ENCODE measurements at places on chromosomes 16 and 17. TPM values are rescaled to one million over a fixed set of nuclear protein-coding genes. Genes with fewer than 3 reads are reported as not detected.

DNA sequence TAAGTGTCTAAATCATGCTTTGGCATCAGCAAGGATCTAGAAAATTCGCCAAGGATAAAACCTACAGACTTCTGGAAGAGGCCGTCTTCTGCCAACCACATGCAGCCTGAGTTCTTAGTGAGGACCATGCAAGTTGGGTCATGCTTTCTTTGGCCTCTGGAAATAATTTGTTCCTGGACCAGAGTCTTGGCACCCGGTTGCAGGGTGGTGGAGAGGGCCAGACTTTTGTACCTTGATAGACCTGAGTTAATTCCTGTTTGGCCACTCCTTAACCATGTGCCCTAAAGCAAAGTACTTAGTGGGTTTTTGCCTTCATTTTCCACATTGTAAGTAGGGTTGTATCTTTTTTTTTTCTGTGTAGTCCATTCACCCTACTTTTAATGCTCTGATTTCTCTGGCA, 283.4 kb upstream of the IRX5 start:
- no peak overlapping the region for H3K27ac ChIP-seq
- H3K4me3 ChIP-seq: no peak overlapping the region
- no peak for DNase-seq
- H3K27me3 ChIP-seq: no peaks in the 10 kb centered on the region
- no peaks in the 10 kb centered on the region for H3K36me3 ChIP-seq
- peaks cover 18% of the 10 kb centered on the region for H3K4me1 ChIP-seq

- no peak overlapping the region for H3K4me3 ChIP-seq
- no peak overlapping the region for H3K27ac ChIP-seq
- no peaks in the 10 kb centered on the region for H3K27me3 ChIP-seq
- no peaks in the 10 kb centered on the region for H3K4me1 ChIP-seq
- no peaks in the 10 kb centered on the region for H3K36me3 ChIP-seq
- DNase-seq: no peak
Measured at GRCh38 chr17:46910179-46910927, 12.6 kb upstream of the GOSR2 start.

DNA sequence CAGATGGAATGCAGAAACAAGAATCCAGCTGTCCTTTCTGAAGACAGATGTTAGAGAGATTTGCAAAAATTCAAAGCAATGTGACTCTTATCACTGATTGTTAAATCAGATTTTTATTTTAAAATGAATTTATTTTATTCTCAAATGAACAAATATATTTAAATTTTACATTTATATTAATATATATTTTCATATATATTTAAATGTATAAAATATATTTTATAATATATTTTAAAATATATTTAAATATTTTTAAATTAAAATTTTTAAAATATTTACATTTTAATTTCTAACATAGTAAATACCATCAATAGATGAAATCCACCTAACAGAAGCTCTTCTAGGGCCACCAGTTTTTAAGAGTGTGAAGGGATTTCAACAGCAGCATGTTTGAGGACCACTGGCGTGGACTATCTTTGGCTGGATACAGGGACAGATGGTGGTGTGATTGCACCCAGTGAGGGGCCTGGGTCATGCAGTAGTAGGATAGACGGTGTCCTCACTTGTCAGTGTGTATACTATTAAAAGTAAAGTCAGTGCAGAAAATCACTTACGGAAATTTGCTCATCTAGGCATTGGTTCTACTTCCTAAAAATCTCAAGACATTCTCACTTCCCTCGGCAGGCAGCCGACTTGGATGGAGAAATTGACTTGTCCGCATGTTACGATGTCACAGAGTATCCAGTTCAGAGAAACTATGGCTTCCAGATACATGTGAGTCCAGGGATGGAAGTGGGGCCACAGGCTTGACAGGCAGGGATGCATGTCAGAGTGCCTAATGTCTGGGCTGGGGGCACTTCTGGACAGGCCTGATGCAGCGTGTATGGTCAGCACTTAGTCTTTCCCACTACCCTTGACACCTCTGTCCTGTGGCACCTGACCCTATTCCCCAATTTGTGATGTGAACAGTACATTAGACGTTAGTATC, 56.3 kb downstream of the PLD6 start:
- H3K27me3 ChIP-seq: no peaks in the 10 kb centered on the region
- H3K4me3 ChIP-seq: no peak overlapping the region
- H3K27ac ChIP-seq: peak overlapping the region; percentile 14
- peaks cover 91% of the 10 kb centered on the region for H3K36me3 ChIP-seq
- H3K4me1 ChIP-seq: peaks cover 20% of the 10 kb centered on the region
- DNase-seq: no peak

DNA sequence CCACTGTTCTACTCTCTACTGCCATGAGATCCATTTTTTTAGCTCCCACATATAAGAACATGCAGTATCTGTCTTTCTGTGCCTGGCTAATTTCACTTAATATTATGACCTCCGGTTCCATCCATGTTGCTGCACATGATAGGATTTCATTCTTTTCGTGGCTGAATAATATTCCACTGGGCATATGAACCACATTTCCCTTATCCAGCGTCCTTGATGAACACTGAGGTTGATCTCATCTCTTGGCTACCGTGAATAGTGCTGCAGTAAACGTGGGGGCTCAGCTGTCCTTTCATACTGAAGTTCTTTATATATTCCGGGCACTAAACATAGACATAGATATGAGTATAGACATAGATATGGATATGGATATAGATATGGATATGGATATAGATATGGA, 109.3 kb upstream of the TNRC6C start:
- no peaks in the 10 kb centered on the region for H3K36me3 ChIP-seq
- no peaks in the 10 kb centered on the region for H3K4me1 ChIP-seq
- H3K4me3 ChIP-seq: no peak overlapping the region
- DNase-seq: no peak
- H3K27ac ChIP-seq: no peak overlapping the region

DNA sequence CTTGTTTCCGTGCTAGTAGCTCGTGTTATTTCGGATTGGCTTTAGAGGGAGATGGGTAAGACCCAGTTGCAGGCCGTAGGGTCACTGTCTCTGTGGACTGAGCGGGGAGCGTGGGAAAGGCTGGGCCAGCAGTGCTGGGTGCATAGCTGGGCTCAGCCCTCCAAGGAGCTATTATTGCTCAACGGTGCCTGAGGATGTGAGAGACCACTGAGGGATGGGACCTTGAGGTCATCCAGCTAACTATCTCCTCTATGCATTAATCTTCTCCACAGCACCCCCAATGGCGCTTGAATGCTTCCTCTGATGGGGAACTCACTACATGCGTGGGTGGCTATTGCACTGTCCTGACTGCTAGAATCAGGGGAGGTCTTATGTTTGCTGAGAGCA, 126.1 kb upstream of the FOXF1 start:
- H3K4me1 ChIP-seq: no peaks in the 10 kb centered on the region
- H3K4me3 ChIP-seq: no peak overlapping the region
- H3K27ac ChIP-seq: peak overlapping the region; percentile 46
- H3K36me3 ChIP-seq: no peaks in the 10 kb centered on the region
- DNase-seq: no peak

DNA sequence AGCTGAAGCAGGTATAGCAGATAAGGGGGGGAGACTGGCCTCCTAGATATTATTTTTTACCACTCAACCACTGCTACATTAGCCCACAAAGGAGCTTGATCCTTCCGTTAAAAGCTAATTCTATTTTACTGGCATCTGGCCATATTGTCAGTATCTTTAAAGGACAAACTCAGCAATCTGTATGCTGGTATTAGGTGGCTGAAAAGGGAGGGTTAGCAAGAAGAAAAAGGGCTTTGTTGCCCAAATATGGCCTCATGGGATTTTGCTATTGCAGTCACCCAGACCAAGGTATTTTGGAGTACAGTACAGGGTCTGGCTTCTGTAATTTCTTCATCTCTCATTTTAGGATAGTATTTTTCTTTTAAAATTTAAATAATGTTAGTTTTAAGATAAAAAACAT, 14.4 kb downstream of the RFWD3 start:
- DNase-seq: no peak
- H3K4me3 ChIP-seq: no peak overlapping the region
- H3K27me3 ChIP-seq: no peaks in the 10 kb centered on the region
- H3K36me3 ChIP-seq: peaks cover 66% of the 10 kb centered on the region

- no peaks in the 10 kb centered on the region for H3K4me1 ChIP-seq
- H3K36me3 ChIP-seq: no peaks in the 10 kb centered on the region
- no peaks in the 10 kb centered on the region for H3K27me3 ChIP-seq
Measured at GRCh38 chr16:6558661-6559060, 774.0 kb upstream of the RBFOX1 start.

DNA sequence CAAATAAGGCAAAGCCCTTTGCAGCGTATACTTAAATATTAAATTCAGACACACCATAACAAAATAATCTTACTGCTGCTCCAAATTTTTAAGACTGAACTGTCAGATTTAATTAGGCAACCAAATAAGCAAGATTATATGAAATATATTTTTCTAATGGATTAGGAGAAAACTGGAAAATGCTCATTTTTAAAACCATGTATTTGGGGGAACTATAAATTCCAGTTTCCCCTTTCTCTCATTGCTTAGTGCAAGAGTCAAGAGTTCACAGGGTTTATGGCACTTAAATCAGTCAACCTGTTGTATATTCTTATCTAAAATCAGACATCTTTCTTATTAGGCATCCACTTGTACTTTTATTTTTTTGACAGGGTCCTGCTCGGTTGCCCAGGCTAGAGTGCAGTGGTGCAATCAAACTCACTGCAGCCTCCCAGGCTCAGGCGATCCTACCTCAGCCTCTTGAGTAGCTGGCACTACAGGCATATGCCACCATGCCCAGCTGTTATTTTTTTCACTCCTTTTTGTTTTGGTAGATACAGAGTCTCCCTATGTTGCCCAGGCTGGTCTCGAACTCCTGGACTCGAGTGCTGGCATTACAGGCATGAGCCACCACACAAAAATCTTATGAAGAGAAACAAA, 2.1 kb upstream of the KANSL1 start:
- H3K4me1 ChIP-seq: peaks cover 24% of the 10 kb centered on the region
- no peak for DNase-seq
- H3K4me3 ChIP-seq: no peak overlapping the region
- no peaks in the 10 kb centered on the region for H3K36me3 ChIP-seq

GRCh38 chr17:76467809-76468633, 618 bp downstream of the AANAT start:
- H3K27ac ChIP-seq: no peak overlapping the region
- peaks cover 5% of the 10 kb centered on the region for H3K4me1 ChIP-seq
- DNase-seq: peak; percentile 41
- H3K27me3 ChIP-seq: no peaks in the 10 kb centered on the region
- peaks cover 28% of the 10 kb centered on the region for H3K36me3 ChIP-seq

DNA sequence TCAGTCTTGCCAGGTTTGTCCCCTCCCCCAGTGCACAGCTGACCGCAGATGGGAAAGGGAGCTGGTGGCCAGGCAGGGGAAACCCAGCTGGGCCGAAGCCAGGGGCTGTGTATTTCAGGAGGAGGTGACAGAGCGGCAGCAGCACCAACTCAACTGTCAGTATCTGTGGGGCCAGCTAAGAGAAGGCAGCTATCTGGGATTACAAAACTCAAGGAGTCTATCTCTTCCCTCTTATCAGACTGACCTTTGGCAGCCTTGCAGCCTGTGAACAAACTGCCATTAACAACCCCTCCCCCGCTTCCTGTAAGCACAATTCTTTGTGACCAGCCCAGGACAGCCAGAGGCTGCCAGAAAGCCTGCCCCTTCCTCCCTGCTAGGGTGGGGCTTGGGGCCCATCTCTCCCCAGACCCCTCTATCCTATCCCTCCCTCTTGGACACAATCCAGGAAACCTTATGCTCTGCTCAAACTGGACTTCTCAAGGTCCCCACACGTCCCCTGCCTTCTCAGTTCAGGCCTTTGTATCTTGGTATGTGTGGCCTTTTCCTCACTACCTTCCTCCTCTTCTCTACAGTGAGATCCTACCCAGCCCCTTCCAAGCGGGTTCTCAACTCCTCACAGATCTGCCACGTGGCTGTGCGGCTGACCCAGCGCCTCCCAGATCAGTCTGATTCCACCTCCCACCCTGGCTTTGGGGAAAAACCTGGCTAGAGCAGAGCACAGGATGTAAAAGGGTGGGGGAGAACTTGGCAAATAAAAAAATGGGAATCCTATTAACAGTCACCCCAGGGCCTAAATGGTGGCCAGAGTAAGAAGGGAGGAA, 10.5 kb downstream of the ST3GAL2 start:
- no peaks in the 10 kb centered on the region for H3K27me3 ChIP-seq
- peak overlapping the region; percentile 77 for H3K27ac ChIP-seq
- peaks cover 67% of the 10 kb centered on the region for H3K4me1 ChIP-seq
- peak overlapping the region; percentile 0 for H3K4me3 ChIP-seq
- peak; percentile 90 for DNase-seq

- no peaks in the 10 kb centered on the region for H3K27me3 ChIP-seq
- no peak overlapping the region for H3K4me3 ChIP-seq
- peaks cover 13% of the 10 kb centered on the region for H3K4me1 ChIP-seq
- peak overlapping the region; percentile 58 for H3K27ac ChIP-seq
- no peaks in the 10 kb centered on the region for H3K36me3 ChIP-seq
- no peak for DNase-seq
Measured at GRCh38 chr17:74691151-74691550, 21.6 kb downstream of the CD300LF start.

DNA sequence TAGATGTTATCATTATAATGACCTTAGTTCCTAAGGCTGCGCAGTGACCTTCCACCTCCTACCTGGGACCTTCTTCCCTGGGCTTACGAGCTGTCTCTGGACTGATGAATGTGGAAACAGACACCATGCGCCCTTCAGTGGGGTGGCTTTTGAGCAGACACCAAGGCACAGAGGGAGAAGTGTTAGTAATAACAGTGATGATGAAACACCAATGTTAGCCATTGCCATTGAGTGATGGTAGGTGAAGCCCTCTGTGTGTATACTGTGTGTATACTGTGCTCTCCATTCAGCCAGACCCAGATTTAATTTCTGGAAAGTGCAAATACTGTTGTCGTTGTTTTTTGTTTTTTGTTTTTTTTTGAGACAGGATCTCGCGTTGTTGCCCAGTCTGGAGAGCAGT, 44.5 kb downstream of the CLEC16A start:
- H3K36me3 ChIP-seq: peaks cover 42% of the 10 kb centered on the region
- H3K27me3 ChIP-seq: no peaks in the 10 kb centered on the region
- H3K4me1 ChIP-seq: no peaks in the 10 kb centered on the region
- DNase-seq: no peak

- H3K4me1 ChIP-seq: peaks cover 62% of the 10 kb centered on the region
- H3K27ac ChIP-seq: peak overlapping the region; percentile 94
- H3K27me3 ChIP-seq: no peaks in the 10 kb centered on the region
- no peaks in the 10 kb centered on the region for H3K36me3 ChIP-seq
Measured at GRCh38 chr16:88783391-88784073, 1.5 kb downstream of the PIEZO1 start.

DNA sequence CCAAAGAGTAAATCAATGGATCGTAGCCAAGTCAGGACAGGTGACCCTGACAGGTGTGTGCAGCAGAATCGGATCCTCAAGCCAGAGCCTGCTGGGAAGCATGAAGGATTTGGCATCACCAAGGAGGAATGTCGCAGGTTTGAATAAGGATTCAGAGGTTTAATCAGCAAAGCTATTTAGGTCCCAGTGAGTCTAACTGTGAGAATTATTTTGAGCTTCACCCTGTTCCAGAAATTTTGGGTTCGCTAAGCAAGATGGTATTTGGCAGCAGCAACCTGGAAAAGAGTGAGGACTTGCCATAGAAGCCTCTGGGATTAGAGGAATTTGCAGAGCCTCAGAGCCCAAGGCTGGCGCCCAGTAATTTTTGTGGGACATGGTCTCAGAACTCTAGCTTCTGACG, 173.0 kb downstream of the CCDC182 start:
- no peaks in the 10 kb centered on the region for H3K27me3 ChIP-seq
- DNase-seq: no peak
- no peaks in the 10 kb centered on the region for H3K4me1 ChIP-seq
- no peak overlapping the region for H3K27ac ChIP-seq
- H3K36me3 ChIP-seq: no peaks in the 10 kb centered on the region

GRCh38 chr17:57553991-57554825, 190.9 kb downstream of the CCDC182 start:
- no peaks in the 10 kb centered on the region for H3K36me3 ChIP-seq
- peak; percentile 72 for DNase-seq
- H3K4me1 ChIP-seq: peaks cover 5% of the 10 kb centered on the region
- H3K4me3 ChIP-seq: no peak overlapping the region
- H3K27me3 ChIP-seq: no peaks in the 10 kb centered on the region
- H3K27ac ChIP-seq: no peak overlapping the region

The ALDH3A1 gene
- 6.7 TPM for total RNA-seq

The RRAD gene
- 11.8 TPM for total RNA-seq

The TRPV3 gene
- 0.68 TPM for total RNA-seq

The KRT28 gene
- not detected for total RNA-seq

Data from lower lobe of right lung (tissue), 2 donors.